ENCODE measurements at places on chromosomes 7 and 10.

- DNase-seq, result no peak
These were observed 35.0 kb downstream of the ELFN1 start for GRCh38 chr7:1704811-1705738.

- no peak for DNase-seq
These were observed 11.2 kb upstream of the FRMPD2 start for GRCh38 chr10:48285710-48286109.

DNA sequence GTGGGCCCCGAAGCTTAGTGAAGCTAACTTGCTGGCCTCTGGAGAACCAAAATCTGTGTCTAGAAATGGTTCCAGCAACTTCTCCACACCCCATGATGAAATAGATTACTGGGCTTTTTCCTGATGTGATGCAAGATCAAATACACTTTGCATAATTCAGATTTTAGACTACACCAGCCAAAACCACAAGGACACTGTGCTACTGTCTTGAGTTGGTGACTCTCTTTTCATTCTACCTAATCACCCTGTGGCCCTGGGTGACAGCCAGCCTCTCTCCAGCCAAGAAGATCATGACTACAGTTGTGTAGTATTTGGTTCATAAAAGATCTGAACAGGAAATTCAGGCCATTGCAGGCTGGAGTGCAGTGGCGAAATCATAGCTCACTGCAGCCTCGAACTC, 22.2 kb downstream of the AZGP1 start:
- DNase-seq, result no peak

- no peak for DNase-seq
These were observed 31.7 kb upstream of the HERPUD2 start for GRCh38 chr7:35726654-35727053.

DNA sequence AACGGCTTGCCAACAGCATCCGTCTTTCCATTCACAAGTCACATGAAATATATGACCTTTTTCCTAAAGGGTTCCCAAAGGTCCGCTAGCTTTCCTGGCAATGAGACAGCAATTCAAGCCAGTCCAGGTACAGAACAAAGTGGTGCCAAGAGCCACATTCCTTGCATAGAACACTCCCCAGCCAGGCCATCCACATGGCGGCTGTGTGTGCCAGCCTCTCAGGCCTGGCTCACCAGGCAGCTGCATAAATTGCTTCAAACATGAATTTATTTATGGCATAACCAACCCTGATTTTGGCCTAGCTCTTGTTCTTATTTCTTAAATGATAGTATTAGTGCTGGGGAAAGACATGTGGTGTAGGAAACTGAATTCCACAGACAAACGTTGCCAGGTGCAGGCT, 63.7 kb upstream of the CREB5 start:
- DNase-seq, result no peak

DNA sequence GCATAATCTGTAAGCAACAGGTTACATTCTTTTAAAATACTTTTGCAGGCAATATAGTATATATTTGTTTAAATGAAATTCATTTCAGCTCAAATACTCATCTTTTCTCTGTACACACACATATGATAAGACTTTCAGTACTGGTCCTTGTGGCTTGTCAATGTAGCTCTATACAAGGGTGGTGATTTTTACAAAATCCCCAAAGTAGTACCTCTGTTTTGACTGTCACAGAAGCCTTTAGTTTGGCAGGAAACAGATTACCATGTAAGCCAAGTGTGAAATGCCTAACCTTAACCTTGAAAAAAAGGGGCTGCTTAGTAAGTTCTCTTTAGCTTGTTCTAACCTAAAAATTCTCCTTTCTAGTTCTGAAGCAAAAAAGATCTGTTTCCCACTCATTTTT, 87.9 kb downstream of the KCND2 start:
- no peak for DNase-seq

GRCh38 chr7:27260211-27260610, 17.6 kb downstream of the EVX1 start:
- no peak for DNase-seq

DNA sequence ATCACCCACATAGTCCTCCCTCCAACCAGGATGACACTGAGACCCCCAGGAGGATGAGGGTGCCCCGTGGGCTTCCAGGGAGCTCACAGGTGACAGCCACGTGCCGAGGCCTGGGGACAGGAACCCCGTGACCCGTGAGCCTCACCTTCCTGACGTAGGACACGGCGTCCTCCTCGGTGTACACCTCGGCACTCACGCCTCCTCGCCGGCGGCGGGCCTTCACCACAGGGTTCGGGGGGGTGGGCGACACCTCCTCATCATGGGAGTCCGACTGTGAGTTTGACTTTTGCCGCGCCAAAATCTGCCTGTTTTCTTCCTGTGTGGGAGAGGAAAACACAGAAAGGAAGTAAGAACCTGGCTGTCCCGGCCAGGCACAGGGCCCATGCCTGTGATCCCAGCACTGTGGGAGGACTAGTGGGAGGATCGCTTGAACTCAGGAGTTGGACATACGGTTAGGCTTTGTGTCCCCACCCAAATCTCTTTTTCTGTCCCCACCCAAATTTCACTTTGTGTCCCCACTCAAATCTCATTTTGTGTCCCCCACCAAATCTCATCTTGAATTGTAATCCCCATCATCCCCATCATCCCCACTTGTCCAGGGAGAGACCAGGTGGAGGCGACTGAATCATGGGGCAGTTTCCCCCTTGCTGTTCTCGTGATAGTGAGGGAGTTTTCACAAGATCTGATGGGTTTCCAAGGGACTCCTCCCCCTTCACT, 45.9 kb upstream of the DNAAF5 start:
- DNase-seq, result no peak

DNA sequence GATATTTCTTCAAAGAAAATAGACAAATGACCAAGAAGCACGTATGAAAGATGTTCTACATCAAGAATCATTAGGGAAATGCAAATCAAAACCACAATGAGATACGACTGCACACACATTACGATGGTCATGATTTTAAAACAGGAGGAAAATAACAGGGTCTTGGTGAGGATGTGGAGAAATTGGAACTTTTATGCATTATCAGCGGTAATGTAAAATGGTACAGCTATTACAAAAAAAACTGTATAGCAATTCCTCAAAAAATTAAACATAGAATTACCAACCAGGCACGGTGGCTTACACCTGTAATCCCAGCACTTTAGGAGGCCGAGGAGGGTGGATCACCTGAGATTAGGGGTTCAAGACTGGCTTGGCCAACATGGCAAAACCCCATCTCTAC, 178.8 kb upstream of the NEBL start:
- DNase-seq, result no peak

DNA sequence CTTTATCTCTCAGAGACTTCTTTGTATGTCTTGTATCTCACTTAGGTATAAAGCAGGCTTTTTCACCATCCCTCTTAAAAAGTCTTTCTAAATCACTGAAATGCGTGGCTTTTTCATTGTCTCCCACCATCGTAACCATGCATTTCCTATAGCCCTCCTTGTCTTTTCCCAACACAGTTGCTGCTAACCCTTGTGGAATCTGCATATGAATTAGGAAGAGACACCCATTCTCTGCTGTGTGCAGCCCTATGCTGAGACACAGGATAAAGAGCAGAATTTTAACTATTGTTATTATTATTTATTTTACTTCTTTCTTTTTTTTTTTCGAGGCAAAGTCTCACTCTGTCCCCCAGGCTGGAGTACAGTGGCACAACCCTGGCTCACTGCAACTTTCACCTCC, 804.3 kb upstream of the COBL start:
- DNase-seq, result no peak

DNA sequence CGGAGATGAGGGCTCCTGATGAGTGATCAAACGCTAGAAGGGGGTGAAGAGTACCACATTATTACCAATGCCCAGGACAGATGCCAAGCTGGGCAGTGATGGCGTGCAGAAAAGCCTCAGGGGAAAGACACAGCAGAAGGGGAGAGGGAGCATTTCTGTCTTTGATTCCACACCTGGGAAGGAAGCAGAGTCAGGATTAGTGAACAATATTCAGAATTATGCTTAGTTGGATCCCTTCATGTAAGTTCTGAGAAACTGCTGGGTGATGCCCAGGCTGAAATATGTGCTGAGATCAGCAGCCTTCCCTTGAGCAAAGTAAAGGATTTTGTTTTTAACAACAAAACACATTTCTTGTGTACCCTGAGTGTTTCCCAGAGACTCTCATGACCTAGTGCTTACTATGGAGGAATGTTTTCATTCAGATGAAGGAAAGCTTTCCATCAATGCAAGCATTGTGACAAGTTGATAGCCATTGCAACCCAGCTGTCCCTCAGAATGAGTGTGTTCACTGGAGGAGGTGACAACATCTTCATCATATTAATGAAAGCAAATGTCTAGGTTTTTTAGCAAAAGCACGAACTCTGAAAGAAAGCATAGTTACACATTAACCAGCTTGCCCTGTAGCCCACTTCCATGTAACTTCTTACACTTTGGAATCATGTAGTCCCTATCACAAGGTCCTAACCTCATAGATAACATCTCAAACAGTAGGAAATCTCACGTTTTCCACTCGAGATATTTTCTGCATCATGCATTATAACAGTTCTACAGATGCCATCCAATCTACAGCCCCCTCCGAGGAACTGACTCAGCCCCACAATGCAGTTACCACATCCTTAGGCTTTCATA, 23.8 kb upstream of the AKR1C1 start:
- no peak for DNase-seq

DNA sequence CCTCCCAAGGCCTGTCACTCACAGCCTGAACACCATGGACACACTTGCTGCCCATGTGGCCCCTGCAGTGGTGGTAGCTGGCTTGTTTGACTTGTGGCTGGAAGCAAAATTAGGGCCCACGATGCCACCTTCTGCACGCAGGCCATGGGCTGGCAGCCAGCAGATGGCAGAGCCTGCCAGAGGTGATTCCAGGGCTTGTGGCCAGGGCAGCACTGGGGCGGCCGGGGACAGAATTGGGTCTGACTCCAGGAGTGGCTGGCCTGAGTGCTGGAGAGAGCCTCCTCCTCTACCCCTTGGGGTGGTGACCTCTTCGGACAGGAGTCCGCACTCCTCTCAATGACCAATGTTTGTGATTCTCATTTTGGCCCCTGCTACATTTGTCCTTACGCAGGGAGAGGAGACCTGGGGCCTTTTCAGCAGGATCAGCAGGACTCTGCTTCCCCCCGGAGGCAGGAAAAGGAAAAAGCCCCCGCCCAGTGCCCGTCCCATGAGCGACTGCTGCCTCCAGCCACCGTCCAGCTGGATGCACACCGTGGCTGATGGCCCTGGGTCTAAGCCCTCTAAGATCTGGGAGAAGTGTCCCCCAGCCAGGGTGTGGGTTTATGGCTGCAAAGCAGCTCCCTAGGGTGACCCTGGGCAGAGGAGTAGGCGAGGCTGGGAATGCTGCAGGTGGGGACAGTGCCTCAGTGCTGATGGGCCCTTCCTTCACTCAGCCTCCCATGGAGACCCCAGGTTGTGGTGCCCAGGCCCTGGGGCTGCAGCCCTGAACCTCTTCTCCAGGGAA, 26.5 kb downstream of the DNAJB12 start:
- DNase-seq, result no peak

DNA sequence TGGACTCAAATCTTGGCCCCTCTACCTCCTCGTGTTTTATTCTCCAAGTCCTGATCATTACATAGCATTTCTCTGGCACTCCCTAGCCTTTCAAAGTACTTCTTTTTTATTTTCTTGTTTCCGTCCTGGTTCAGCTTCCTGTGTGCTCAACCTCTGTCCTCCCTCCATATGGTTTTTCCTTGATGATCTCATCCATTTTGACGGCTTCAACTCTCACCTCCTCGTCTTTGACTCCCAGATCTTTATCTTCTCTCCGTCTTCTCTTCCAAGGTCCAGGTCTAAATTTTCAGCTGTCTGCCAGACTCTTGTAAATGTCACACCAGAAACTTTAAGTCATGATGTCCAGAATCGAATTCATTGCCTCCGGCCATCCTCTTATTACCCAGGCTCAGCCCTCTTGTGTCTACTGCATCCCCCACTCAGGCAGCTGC, 23.3 kb upstream of the GFRA1 start:
- DNase-seq, result no peak

GRCh38 chr7:5681979-5682546, 99.4 kb downstream of the RNF216 start:
- DNase-seq, result no peak

DNA sequence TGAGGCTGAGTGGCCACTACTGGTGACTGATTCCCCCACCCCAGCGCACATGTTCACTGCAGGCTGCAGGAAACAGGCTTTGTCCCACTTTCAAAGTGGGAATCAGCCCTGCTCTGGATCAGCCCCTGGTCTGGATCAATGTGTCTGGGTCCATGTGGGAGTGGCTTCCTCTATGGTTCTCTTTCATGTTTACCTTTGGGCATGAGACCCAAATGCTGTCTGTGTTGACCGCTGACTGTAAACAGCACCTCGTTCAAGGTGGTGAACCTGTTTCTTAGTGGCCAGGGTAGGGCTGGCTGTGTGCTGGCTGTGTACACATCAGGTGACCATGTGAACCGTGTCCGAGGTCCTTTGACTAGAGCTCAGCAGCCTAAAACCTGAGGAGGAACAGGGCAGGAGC, 121.8 kb downstream of the CAMK1D start:
- DNase-seq, result no peak

- no peak for DNase-seq
These were observed 40.6 kb downstream of the LRRC17 start for GRCh38 chr7:102953406-102953805.

DNA sequence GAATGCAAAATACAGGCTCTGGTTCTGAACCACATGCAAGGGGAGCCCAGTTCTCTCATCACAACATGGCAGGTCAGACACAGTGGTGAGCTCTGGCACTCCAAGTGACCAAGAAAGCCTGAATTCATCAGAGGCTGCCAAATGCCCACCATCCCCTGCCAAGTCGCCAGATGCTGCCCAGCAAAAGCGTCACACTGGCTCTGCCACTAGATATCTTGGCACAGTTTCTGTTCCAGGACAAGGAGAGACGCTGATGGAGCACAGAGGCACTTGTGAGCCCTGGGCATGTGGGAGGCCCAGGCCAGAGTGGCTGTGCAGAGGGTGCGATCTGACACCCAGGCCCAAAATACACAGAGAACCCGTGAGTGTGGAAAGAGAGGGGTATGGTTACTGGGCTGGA, 57.8 kb downstream of the GAD2 start:
- no peak for DNase-seq

GRCh38 chr10:49756031-49756430, 6.1 kb downstream of the OGDHL start:
- DNase-seq, result no peak

DNA sequence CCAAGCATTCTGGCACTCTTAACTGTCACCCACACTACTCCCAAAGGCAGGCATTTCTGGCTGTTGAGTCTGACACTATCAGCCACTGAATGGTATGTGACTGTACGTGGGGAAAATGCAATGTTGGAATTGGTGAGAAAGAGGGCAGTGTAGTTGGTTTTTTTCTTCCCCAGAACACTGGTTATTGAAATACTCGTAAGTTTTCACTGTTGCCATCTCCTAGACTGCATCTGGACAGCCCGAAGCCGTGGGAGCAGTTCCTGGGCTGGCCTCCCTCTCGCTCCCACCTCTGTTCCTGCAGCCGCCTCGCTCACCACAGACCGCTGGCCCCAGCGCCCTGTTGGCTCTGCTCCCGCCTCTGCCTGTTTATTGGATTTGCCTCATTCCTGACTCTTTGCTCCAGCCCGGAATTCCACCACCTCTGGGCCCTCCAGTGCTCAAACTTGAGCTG, 5.7 kb downstream of the PLCE1 start:
- DNase-seq, result no peak

GRCh38 chr10:70052462-70053217, at the start of gene MACROH2A2:
TSS of gene MACROH2A2 (plus strand) at chr10:70052846. CDS start at chr10:70075659, 22,813 bp downstream.
- DNase-seq, result no peak

GRCh38 chr7:101075646-101076045, 9.6 kb upstream of the TRIM56 start:
- no peak for DNase-seq

Data from activated CD4-positive, alpha-beta T cell treated with anti-CD3 and anti-CD28 coated beads for 24 hours (primary cell).